ENCODE measurements at places on chromosomes 12 and 14. TPM values are rescaled to one million over a fixed set of nuclear protein-coding genes. Genes with fewer than 3 reads are reported as not detected.

DNA sequence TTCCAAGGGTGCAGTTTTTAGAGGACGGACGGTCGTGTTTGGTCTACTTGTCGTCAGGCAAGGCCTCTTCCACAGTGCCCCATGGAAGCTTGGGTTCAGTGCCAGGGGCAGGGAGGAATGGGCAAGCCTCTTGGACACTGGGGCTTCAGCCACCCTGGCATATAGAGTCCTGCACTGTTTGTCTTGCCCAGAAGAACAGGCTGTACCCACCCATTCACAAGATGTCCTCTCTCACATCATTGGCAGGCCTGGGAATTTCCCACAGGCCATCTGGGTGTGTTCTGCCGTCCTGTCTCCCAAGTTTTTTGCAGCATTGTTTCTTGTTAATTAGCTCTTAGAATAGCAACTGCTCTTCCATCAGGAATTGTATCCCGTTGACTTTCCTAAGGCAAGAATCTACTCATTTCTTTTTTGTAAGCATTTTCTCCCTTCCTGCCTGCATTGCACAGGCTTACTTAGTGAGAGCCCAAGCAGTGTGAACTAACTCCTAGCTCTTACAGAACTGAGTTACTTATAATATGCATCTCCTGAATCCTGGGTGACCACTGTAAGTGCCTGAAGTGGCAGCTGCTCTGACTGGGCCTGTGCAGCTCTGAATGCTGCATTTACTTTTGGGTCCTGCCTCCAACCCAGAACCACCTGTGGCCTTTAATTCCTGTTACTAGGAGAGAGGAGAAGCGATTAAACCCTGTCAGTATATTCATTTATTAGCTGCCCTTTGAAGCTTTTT lies 149.4 kb upstream of the HIF1A start:
- DNase-seq, result no peak

GRCh38 chr12:110657747-110658146 lies 31.2 kb downstream of the HVCN1 start:
- no peak for DNase-seq

GRCh38 chr14:76863724-76864407 lies 37.7 kb downstream of the LRRC74A start:
- DNase-seq, result no peak

- no peak for DNase-seq
Observed at GRCh38 chr14:53948205-53948884, 8.3 kb downstream of the BMP4 start.

GRCh38 chr12:116595186-116595585 lies 36.0 kb downstream of the MAP1LC3B2 start:
- DNase-seq, result no peak

DNA sequence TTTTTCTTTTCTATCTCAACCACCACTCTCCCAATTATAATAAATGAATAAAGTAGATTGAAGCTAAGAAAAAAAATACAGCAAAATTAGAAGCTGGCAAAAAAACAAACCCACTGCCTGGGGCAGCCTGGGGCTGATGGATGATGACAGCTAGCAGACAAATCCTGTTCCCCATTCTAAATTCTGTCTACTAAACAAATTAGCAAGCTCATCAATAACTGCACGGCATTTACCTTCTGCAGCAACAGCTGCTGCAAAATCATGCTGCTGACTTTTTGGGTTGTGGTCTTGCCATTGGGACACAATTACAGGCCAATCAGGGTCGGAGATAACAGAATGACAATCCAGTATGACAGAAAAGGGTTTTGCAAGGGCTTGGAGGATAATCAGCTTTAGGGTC lies 443.6 kb upstream of the SOX5 start:
- no peak for DNase-seq

DNA sequence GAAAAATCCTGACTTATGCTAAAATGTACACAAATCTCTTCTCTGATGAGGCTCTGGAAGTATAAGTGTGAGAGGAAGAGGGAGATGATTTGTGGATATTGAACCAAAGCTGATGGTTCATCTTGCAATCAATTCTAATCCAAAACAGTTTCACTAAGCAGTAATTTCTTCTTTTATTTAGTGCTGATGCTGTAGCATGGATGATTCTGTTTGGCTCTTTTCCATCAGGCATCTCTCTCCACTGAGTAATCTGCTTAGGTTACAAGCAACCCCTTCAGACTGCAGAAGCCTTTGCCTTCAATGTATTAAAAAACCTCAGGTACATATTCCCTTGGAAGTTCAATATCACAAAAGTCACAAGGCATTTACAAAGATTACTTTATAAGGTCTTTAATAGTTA lies 159.1 kb upstream of the CCDC198 start:
- no peak for DNase-seq

DNA sequence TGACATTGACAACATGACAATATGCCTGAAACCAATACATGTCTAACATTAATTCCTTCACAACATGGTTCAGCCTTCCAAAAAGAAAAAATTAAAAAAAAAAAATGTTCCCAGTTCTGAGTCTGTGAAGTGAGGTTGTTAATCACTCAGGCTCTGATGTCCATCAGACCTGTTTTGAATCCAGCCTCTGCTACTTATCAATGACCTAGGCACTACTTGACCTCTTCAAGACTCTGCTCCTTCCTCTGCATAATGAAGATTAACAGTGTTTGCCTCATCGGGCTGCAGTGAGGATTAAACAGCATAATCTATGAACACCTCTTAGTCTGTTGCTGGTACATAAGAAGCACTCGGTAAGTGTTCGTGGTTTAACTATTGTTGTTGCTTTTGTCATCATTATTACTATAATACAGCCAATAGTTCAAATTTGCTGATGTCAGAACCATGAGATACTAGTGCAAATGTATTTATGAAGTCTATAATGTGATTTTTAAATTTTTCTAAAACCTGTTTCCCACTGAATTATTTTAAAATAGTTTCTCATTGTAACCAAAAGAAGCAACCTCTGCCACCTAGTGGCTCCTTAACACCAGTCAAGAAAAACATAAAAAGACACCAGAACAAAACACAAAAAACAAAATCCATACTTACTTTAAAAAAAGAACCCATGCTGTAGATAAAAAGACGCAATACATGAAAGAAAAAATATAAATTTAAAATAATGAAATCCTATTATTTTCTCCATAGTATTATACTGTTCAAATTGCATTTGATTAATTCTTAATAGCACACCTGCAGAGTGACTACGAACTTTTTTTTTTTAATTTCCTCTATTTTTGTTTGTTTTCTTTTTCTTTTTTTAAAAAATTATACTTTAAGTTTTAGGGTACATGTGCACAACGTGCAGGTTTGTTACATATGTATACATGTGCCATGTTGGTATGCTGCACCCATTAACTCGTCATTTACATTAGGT lies 20.3 kb upstream of the TMX1 start:
- DNase-seq, result no peak

PLEKHG7 gene
- 0.14 TPM for total RNA-seq

MON2 gene
- total RNA-seq, result 21.4 TPM

MYRFL gene
- 0.28 TPM for total RNA-seq

MYF5 gene
- total RNA-seq, result not detected

ZDHHC22 gene
- not detected for total RNA-seq

GLS2 gene
- 1.0 TPM for total RNA-seq

TBX5 gene
- not detected for total RNA-seq

DLGAP5 gene
- 67.6 TPM for total RNA-seq

KRT80 gene
- 0.14 TPM for total RNA-seq
